ENCODE measurements at places on chromosomes 5 and 9. TPM values are rescaled to one million over a fixed set of nuclear protein-coding genes. Genes with fewer than 3 reads are reported as not detected.

- H3K4me1 ChIP-seq, result no peaks in the 10 kb centered on the region
- no peak overlapping the region for H3K4me3 ChIP-seq
- no peak overlapping the region for H3K27ac ChIP-seq
- no peaks in the 10 kb centered on the region for H3K36me3 ChIP-seq
- DNase-seq, result no peak
These were observed 4.0 kb downstream of the DBH start for GRCh38 chr9:133640160-133640559.

GRCh38 chr9:134894136-134894860 lies 13.7 kb downstream of the FCN2 start:
- H3K27me3 ChIP-seq, result peaks cover 6% of the 10 kb centered on the region
- no peak overlapping the region for H3K27ac ChIP-seq
- no peaks in the 10 kb centered on the region for H3K4me1 ChIP-seq
- no peak for DNase-seq

GRCh38 chr9:137247135-137247915 lies 3.8 kb upstream of the STPG3 start:
- H3K36me3 ChIP-seq, result peaks cover 6% of the 10 kb centered on the region
- no peak overlapping the region for H3K27ac ChIP-seq
- H3K4me3 ChIP-seq, result no peak overlapping the region
- H3K27me3 ChIP-seq, result no peaks in the 10 kb centered on the region
- no peak for DNase-seq

DNA sequence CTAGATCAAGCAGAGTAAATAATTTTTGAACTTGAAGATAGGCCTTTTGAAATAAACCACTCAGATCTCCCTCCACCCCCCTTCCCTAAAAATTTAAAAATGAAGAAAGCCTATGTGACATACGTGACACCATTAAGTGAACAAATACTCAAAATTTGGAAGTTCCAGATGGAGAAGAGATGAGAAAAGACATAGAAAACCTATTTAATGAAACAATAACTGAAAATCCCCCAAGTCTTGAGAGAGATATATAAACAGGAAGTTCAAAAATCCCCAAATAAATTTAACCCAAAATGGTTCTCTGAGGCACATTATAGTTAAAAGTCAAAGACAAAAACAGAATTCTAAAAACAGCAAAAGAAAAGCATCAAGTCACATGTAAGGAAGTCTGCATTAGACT lies 428.6 kb downstream of the PSAT1 start:
- H3K27me3 ChIP-seq, result no peaks in the 10 kb centered on the region
- no peak overlapping the region for H3K4me3 ChIP-seq
- H3K36me3 ChIP-seq, result no peaks in the 10 kb centered on the region
- no peak for DNase-seq

DNA sequence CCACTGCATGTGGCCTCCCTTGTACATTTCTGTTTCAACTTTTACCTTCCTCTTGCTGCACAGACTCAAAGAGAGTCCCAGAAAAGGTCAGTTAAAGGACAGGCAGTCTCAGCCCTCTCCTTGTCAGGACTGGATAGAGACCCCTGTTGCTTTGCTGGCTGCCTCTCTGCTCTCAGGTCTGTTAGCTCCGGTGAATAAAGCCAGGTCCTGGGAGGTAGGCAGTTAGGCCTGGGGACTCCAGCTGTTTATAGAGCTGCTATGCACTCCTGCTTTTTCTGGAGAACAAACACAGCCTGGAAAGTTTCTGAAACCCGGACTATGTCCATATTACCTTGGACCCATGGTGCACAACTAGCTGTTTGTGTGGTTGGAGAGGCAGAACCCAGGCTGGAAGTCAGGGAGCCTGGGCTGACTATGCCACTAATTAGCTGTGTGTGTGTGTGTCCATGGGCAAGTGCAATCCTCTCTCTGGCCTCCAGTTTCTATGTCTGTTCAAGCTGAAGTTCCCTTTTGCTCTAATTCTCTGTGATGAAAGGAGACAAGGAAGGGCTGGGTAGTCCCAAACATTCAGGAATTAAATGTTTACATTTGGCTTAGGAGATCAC lies 42.9 kb downstream of the GLRA1 start:
- no peaks in the 10 kb centered on the region for H3K36me3 ChIP-seq
- no peaks in the 10 kb centered on the region for H3K27me3 ChIP-seq
- H3K4me3 ChIP-seq, result no peak overlapping the region
- H3K4me1 ChIP-seq, result no peaks in the 10 kb centered on the region
- no peak for DNase-seq

GRCh38 chr5:10448754-10449360 lies 7.2 kb downstream of the ROPN1L start:
- no peak overlapping the region for H3K27ac ChIP-seq
- no peak overlapping the region for H3K4me3 ChIP-seq
- no peaks in the 10 kb centered on the region for H3K36me3 ChIP-seq

DNA sequence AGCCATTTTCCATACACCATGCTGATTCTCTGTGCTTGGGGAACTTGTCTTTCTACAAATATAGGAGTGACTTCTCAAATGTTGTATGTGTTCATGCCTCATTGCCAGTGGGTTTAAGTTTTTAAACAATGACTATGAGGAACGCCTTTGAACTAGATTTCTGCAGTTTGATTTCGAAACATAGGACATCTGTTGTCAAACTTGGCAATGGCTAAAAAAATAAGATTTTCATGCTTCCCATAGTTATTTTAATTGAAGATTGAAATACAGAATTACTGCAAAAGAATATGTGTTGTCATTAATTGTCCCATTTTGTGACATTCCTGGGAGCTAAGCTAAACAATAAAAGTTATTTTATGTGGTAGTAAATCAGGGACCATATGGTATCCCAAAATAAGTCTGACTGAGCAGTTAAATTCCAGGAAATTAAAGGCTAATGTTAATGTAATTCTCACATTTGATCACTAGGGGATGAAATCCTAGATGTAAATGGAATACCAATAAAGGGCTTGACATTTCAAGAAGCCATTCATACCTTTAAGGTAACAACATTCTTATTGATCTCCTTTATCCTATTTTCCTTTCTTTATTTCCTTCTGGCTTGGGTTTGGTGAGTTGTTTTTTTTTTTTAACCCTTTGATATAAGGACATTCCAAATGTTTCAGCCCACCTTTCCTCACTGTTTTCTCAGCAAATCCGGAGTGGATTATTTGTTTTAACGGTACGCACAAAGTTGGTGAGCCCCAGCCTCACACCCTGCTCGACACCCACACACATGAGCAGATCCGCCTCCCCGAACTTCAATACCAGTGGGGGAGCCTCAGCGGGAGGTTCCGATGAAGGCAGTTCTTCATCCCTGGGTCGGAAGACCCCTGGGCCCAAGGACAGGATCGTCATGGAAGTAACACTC lies 116.7 kb downstream of the GOLPH3 start:
- no peak for DNase-seq
- H3K4me3 ChIP-seq, result no peak overlapping the region
- H3K27me3 ChIP-seq, result no peaks in the 10 kb centered on the region

DNA sequence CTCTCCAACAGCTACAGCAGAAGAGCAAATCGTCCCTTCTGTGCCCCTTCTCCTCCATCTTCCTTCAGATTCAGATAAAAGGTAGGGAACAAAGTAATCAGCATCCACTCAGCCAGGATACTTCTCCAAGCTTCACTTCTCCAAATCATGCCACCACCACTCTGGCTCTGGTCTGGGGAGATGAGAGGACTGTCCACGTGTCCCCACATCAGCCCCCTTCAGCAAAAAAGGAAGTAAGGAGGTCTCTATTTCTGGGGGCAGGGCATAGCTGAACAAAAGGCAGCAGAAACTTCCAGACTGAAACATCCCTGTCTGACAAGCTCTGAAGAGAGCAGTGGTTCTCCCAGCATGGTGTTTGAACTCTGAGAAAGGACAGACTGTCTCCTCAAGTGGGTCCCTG lies 116.9 kb downstream of the C5orf15 start:
- H3K4me3 ChIP-seq, result no peak overlapping the region
- peaks cover 5% of the 10 kb centered on the region for H3K27me3 ChIP-seq
- H3K27ac ChIP-seq, result no peak overlapping the region
- no peaks in the 10 kb centered on the region for H3K36me3 ChIP-seq
- H3K4me1 ChIP-seq, result no peaks in the 10 kb centered on the region

BAAT gene
- 0.12 TPM for polyA plus RNA-seq

SLC36A2 gene
- polyA plus RNA-seq, result not detected

SPATA6L gene
- polyA plus RNA-seq, result 0.14 TPM

ADAMTS13 gene
- polyA plus RNA-seq, result 0.32 TPM

CLIC3 gene
- 52.1 TPM for polyA plus RNA-seq

PAIP2 gene
- polyA plus RNA-seq, result 342 TPM

SELENOP gene
- not detected for polyA plus RNA-seq

Measured in CD8-positive, alpha-beta memory T cell (primary cell).